Kasumi-1 (cell line): ENCODE measurements at places on chromosomes 5 and 9.

GRCh38 chr9:124238546-124239140 lies 19.1 kb upstream of the NEK6 start:
- no peak for DNase-seq

- no peak for DNase-seq
Observed at GRCh38 chr9:90568667-90569066, 74.0 kb downstream of the DIRAS2 start.

- no peak for DNase-seq
Observed at GRCh38 chr5:107135391-107135790, 535.3 kb downstream of the EFNA5 start.

- DNase-seq: peak; percentile 76
Observed at GRCh38 chr5:121979691-121980090, 17.9 kb downstream of the SRFBP1 start.

DNA sequence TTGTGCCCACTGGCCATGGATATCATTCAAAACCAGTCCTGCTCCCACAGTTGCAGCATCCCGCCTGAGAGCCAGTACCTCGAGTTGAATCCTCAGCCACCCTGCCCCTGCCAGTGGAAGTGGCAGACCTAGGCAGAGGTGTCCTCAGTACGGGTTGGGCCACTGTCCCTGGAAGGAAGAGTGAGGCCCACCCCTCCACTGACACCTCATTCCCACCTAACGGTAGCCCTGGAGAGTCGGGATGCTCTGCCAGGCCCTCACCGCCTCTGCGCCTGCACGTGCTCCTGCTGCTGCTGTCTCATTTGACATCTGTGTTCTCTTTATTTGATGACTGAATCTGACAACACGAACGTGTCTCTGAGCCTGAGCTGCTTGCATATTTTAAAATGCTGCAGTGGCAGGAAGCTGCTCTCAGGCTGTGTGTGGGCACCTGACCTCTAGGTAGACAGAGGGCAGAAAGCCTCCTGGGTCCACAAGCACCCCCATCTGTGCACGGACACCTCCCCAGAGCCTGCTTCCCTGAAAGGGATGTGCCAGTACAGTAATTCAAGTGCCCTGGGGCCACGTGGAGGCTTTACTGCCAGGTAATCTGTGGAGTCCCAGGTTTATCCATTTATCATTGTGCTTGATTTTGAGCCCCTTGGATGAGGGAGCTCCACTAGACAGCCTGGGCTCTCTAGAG lies 194.7 kb downstream of the CACNA1B start:
- DNase-seq: no peak

GRCh38 chr5:141149812-141150211 lies at the start of gene PCDHB6:
PCDHB6 (plus strand) TSS chr5:141150057; CDS start chr5:141150258, 201 bp downstream.
- no peak for DNase-seq

GRCh38 chr9:127132375-127132774 lies 9.9 kb upstream of the ANGPTL2 start:
- DNase-seq: no peak

DNA sequence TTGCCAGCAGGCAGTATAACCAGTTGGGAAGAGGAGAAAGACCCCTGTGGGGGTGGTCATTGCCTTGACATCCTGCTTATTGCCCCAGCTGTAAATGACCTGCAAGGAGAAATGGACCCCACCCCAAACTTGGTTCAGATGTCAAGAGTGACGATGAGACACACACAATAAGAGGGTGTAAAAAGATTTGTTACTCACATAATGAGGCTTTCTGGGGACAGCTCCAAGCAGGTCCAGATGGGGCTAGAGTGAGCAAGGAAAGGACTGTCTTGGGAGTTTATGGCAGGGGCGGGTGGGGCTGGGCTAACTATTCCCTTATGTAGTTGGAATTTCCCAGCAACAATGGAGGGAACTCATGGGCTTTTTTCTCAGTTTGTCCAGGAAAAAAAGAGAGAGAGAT lies 24.1 kb downstream of the ZNF484 start:
- no peak for DNase-seq

DNA sequence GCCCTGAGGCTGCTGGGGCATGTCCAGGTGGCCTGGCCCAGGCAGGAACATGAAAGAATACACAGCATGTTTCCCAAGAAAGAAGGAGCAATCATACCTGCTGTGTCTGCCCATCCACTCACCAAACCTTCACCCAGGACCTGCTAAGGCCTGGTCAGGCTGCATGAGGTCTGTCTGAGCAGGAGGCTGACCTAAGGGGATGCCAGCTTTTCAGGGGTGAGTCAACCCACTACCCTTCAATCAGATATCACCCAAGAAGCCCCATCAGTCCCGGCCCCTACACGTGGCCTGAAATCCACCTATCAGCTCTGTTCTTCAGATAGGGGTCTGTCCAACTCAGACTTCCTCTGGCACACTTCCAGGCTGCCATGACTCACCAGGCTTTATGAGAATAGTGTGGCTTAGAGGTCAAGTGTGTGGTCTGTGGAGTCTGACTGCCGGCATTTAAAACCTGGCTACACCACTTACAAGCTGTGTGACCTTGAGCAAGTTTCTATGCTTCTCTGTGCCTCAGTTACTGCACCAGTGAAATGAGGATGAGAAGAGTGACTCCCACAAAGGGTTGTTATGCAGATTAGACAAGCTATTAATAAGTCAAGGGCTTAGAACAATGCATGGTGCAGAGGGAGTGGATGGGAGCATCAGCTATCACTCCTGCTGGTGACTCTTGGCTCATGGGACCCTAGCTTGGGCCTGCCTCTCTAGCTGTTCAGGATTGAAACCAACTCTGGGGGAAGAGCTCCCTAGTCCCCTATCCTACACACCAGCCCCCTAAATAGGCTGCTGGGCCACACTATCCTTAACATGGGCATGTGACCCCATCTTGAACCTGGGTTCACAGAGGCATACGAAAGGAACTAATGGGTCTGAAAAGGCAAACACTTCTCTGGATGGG lies 130.3 kb downstream of the PAX5 start:
- DNase-seq: no peak

- DNase-seq: no peak
Observed at GRCh38 chr5:11962122-11962521, 57.9 kb upstream of the CTNND2 start.

- DNase-seq: no peak
Observed at GRCh38 chr5:178176791-178177190, 10.4 kb downstream of the GMCL2 start.

DNA sequence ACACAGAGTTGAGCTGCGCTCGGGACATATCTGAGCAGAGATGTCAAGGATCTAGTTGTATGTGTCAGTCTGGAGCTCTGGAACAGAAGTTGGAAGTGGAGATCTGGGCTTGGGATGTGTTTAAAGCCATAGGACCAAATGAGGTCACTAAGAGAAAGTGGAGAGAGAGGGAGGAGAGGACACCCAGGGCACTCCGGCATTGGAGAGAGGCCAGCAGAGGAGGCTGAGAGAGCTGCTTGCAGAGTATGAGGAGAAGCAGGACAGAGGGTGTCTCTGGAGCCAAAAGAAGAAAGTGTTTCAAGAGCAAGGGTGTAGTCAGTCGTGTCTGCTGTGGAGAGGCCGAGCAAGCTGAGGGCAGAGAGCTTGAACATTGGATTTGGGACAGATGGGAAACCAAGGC lies 34.7 kb downstream of the ARHGEF37 start:
- no peak for DNase-seq

DNA sequence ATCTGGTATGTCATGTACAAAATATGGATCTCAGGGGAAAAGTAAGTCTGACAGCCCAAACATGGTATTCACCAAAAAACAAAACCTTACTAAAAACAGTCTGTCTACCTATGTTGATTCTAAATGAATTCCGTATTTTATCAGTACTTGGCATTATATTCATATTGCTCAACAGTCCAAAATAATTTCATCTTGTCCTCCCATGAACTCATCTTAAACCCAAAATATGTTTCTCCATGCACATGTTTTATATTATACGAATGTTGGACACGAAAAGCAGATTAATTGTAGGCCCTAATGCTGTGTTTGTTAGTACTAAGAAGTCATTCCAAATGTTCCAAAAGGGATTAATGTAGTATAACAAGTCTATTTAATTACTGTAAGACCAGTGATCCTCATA lies 20.1 kb downstream of the NFIB start:
- DNase-seq: no peak

DNA sequence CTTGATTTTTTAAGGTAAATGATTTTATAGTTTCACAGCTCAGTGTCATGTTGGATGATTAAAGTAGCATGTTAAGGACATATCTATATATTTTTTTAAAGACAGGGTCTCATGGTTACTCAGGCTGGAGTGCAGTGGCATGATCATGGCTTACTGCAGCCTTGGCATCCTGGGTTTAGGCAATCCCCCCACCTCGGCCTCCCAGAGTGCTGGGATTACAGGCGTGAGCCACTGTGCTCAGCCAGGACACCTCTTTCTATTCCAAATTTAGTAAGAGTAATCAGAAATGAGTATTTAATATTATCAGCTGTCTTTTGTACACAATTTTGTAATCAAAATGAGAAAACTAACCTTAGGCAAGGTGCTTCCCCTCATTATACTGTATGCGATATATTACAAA lies 38.6 kb upstream of the LRRTM2 start:
- no peak for DNase-seq

GRCh38 chr5:172881691-172882370 lies 47.8 kb downstream of the ERGIC1 start:
- DNase-seq: no peak

- no peak for DNase-seq
Observed at GRCh38 chr5:109388407-109388806, 21.4 kb downstream of the PJA2 start.

DNA sequence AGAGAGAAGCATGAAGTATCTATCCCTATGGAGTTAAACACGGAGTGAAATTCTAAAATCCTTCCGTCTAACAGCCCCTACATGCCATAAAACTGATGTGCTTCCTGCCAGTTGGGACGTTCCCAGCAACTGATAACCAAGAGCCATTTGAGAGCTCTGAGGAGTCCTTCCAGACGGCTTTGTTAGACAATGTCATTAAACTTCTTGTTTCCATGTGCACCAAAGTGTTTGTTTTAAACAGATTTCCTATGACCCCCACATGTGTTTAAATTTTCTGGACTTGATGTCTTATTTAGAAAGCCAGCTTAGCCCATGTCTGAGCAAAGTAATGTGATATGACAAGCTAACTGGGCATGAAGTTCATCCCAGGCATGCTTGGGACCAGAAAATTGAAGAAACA lies 57.2 kb upstream of the LPAR1 start:
- DNase-seq: no peak

GRCh38 chr9:129323999-129324553 lies 146.0 kb upstream of the IER5L start:
- DNase-seq: no peak

DNA sequence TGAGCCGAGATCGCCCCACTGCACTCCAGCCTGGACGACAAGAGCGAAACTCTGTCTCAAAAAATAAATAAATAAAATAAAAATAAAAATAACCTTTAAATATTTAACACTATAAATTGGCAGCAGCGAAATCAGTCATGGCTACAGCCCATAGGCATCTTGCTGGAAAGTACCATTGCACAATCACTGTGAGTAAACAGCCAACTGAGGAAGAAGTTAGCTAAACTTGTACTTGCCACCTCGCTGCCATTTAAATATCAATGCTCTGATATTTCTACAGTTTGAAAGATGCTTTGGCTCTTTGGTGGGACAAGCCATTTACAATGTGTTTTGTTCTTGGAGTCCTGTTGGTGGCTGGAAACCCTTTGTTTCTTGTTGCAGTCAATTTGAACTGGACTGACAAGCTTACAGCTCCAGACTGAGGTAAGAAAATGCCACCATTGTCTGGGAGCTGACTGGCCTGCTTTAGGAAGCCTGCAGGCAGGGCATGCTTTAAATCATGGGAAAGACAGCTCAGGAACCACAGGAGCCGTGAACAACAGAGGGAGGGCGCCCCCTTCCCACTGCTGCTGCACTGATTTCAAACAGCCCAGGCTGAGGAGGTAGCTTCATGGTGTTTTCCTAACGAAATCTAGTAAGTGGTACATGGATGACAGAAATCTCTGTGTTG lies 322.8 kb upstream of the RFX3 start:
- DNase-seq: no peak

DNA sequence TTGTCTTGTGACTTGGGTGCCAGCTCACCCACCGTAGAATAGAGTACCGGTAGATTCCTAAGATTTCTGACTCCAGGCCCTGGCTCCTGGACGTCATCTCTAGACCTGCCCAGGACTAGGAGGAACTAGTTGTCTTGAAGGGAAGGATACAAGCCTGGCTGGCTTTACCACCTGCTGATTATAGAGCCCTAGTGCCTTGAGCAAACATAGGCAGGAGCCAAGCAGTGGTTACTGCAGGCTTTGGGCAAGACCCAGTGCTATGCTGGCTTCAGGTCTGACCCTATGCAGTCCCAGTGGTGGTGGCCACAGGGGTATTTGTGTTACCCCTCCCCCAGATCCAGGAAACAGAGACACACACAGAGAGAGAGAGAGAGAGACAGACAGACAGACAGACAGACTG lies 606.2 kb downstream of the PDE4D start:
- no peak for DNase-seq

- DNase-seq: no peak
Observed at GRCh38 chr5:146027751-146028150, 77.6 kb downstream of the PLAC8L1 start.

GRCh38 chr9:110048403-110048975 lies 159.5 kb downstream of the C9orf152 start:
- DNase-seq: peak; percentile 69

DNA sequence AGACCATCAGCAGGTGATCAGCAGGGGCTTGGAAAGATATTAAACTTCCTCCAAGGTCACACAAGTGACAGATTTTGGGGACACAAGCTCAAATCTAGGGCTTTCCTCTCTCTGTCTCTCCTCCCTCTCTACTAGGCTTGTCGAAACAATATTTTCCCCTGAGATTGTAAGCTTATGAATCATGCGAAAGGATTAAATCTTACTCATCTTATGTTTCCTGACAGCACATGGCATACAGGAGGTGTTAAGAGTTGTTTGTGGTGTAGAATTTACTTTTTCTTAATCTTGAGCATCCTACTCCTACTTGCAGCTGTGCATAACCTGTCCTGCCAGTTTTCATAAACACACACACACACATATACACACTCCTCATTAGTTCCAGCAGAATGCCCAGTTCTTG lies 186.3 kb downstream of the MARCHF11 start:
- no peak for DNase-seq

GRCh38 chr9:13034694-13035002 lies 244.8 kb downstream of the MPDZ start:
- DNase-seq: no peak
